CD4-positive, alpha-beta memory T cell (primary cell): ENCODE measurements at places on chromosomes 3 and 15.

DNA sequence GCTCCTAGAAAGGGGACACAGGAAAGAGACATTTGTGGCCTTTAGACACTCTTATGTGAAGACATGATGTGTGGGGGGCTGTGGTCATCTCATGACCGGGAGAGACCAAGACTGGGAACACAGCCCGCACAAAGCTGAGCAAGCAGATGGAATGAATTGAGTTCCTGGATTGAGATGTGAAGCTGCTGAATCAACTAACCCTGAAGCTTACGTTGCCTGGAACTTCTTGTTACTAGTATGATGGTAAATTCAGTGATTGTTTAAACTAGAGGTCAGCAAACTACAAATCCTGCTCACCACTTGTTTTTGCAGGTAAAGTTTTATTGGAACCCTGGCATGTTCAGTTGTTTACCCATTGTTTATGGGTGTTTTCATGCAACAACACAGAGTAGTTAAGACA is 83.4 kb upstream of the BHLHE40 start:
- no peak for DNase-seq

- no peak for DNase-seq
These were observed 49.0 kb downstream of the LARS2 start for GRCh38 chr3:45437383-45437782.

DNA sequence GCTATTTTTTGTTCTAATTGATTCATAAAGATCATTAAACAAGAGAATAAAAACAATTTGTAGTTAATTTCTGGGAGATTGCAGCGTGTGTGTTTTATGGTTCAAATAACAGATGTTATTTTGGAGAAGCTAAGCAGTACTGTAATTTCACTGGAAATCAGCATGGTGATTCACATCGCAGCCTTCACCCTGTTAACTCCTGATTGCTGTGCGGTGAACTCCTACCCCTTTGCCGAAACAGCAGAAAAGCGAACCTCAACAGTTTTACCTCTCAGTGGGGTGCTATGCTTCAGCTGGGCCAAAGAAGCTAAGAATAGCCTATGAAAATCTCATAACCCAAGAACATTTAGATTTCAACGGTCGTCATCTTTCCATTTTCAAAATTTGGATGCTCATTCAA is 441.5 kb upstream of the RARB start:
- no peak for DNase-seq

DNA sequence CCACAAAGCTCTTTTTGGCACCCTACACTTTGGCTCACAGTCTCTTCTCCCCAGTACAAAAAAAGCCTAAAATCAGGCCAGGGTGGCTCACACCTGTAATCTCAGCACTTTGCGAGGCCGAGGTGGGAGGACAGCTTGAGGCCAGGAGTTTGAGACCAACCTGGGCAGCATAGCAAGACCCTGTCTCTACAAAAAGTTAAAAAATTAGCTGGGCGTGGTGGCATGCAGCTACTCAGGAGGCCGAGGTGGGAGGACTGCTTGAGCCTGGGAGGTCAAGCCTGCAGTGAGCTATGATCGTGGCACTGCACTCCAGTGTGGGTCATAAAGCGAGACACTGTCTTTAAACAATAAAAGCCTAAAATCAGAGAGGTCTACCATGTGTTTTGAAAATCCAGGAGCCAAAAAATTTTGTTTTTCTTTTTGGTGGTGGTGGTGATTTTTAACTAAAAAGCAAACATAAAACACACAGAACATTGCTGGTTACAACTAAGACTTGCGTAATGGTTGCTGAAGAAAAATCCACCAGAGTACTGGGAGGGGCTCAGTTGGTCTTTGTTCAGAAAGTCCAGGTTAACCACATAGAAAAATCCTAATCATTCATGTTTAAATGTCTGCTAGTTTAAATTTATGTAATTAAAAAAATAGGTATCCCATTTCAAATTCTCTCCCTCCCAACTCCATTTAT is 1.6 kb upstream of the MAN2C1 start:
- DNase-seq: no peak

- no peak for DNase-seq
These were observed 88.6 kb downstream of the NR1I2 start for GRCh38 chr3:119870512-119870911.

- no peak for DNase-seq
These were observed 48.2 kb upstream of the KBTBD8 start for GRCh38 chr3:66949898-66950297.

GRCh38 chr15:57224664-57225063 is 151.6 kb upstream of the CGNL1 start:
- no peak for DNase-seq

DNA sequence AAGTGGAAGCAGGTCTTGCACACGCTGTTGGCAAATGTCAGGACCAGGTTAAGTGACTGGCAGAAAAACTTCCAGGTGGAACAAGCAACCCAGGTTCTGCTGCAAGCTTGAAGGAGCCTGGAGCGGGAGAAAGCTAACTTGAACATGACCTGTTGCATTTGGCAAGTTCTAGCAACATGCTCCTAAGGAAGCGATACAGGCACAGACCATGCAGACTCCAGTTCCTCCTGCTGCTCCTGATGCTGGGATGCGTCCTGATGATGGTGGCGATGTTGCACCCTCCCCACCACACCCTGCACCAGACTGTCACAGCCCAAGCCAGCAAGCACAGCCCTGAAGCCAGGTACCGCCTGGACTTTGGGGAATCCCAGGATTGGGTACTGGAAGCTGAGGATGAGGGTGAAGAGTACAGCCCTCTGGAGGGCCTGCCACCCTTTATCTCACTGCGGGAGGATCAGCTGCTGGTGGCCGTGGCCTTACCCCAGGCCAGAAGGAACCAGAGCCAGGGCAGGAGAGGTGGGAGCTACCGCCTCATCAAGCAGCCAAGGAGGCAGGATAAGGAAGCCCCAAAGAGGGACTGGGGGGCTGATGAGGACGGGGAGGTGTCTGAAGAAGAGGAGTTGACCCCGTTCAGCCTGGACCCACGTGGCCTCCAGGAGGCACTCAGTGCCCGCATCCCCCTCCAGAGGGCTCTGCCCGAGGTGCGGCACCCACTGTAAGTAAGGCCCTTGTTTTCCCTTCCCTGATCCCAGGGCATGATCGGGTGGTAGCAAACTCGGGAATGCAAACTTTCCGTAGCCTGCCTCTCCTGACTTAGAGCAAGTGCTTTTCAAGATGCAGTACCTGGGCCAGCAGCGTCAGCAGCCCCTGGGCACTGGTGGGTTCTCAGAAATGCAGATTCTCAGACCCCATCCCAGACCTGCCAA is 759 bp downstream of the GALNT15 start:
- DNase-seq: no peak

DNA sequence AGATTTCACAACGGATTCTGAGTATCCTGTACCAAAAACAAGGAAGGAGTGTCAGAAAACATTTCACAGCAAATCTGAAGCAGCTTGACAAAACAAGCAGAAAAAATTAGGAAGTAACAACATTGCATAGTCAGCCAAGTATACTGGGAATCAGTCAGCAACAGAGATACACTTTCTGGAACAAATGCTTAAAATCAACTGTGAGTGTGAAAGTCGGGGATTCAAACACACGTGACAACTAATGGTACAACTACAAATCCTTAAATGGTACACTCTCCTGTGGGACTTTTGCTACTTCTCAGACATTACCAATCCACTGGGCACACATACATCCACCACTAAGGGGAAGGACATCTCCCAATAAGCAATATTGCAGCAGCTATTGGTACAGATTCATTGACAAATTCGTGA is 296.6 kb upstream of the MME start:
- no peak for DNase-seq

DNA sequence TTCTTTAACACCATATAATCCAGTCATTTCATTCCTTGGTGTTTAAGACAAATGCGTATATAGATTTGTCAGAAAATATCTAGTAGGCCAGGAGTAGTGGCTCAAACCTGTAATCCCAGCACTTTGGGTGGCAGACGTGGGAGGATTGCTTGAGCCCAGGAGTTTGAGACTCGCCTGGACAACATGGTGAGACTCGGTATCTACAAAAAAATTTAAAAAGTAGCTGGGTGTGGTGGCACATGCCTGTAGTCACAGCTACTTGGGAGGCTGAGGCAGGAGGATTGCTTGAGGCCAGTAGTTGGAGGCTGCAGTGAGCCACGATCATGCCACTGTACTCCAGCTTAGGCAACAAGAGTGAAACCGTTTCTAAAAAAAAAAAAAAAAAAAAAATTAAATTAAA is 1.9 kb upstream of the MTMR14 start:
- DNase-seq: no peak

GRCh38 chr3:25854214-25854613 is 64.3 kb downstream of the OXSM start:
- DNase-seq: no peak

GRCh38 chr3:190840146-190840545 is 22.3 kb downstream of the GMNC start:
- DNase-seq: no peak

GRCh38 chr15:64653757-64654156 is 121.6 kb downstream of the RBPMS2 start:
- peak; percentile 16 for DNase-seq
